Mesothelial cell of epicardium (in vitro differentiated cells): ENCODE measurements at places on chromosomes 12 and 14.

- peak within 1 kb of the TSS; percentile 98 for H3K27ac ChIP-seq
- peak within 1 kb of the TSS; percentile 96 for H3K4me3 ChIP-seq
Observed at GRCh38 chr14:74712499-74713394, at the start of the genes AREL1 and FCF1. TSS of gene AREL1 (minus strand) at chr14:74713080. CDS start at chr14:74685615, 27,465 bp downstream. TSS of gene FCF1 (plus strand) at chr14:74713144. CDS start at chr14:74713198, 54 bp downstream.

GRCh38 chr12:27338473-27338872 lies 5.8 kb downstream of the BMAL2 start:
- peaks cover 31% of the 10 kb centered on the region for H3K27me3 ChIP-seq
- no peak for DNase-seq
- no peaks in the 10 kb centered on the region for H3K36me3 ChIP-seq

GRCh38 chr12:113120670-113121370 lies 14.7 kb downstream of the RASAL1 start:
- DNase-seq, result no peak
- H3K36me3 ChIP-seq, result peaks cover 2% of the 10 kb centered on the region
- H3K4me3 ChIP-seq, result no peak overlapping the region
- H3K27ac ChIP-seq, result no peak overlapping the region
- H3K4me1 ChIP-seq, result no peaks in the 10 kb centered on the region
- H3K27me3 ChIP-seq, result peaks cover 29% of the 10 kb centered on the region

- H3K36me3 ChIP-seq, result no peaks in the 10 kb centered on the region
- no peak for DNase-seq
- no peak overlapping the region for H3K4me3 ChIP-seq
- peak overlapping the region; percentile 60 for H3K27ac ChIP-seq
Observed at GRCh38 chr12:75710361-75711069, 199.1 kb upstream of the KRR1 start.

DNA sequence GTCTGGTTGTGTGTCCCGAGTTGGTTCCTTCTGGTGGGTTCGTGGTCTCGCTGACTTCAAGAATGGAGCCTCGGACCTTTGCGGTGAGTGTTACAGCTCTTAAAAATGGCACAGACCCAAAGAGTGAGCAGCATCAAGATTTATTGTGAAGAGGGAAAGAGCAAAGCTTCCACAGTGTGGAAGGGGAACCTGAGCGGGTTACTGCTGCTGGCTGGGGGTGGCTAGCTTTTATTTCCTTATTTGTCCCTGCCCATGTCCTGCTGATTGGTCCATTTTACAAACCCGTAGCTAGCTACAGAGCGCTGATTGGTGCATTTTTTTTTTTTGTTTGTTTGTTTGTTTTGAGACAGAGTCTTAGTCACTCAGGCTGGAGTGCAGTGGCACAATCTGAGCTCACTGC lies 29.3 kb downstream of the FGF6 start:
- no peak overlapping the region for H3K27ac ChIP-seq
- H3K4me3 ChIP-seq, result no peak overlapping the region
- peaks cover 47% of the 10 kb centered on the region for H3K27me3 ChIP-seq
- H3K4me1 ChIP-seq, result peaks cover 12% of the 10 kb centered on the region

- peaks cover 65% of the 10 kb centered on the region for H3K27me3 ChIP-seq
- peak overlapping the region; percentile 88 for H3K27ac ChIP-seq
- peak overlapping the region; percentile 32 for H3K4me3 ChIP-seq
- peaks cover 47% of the 10 kb centered on the region for H3K4me1 ChIP-seq
- peak; percentile 74 for DNase-seq
Observed at GRCh38 chr12:1576410-1577241, 17.8 kb downstream of the FBXL14 start.

DNA sequence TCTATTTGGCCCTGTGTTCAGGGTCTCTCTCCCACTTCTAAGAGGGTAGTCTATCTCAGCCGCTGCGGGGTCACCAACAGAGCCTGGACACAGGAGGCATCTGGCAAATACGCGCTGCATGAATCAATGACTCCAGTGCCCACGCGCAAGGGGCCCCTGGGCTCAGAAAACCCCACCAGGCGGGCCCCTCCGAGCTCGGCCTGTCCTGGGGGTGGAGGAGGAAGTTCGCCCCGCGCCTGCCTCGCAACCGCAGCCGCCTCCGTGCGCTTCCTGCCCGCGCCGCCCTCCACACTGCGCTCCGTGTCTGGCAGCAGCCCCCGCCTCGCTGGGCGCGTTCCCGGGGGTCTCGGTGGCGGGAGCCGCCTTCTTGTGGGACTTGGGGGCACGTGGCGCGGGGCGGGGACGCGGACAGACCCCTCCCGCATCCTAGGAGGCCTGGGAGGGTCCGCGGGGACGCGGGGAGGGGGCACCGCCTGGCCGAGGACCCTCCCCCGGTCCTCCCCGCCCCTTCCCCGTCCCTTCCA lies 811 bp upstream of the FBRSL1 start:
- H3K36me3 ChIP-seq, result no peaks in the 10 kb centered on the region
- H3K27me3 ChIP-seq, result peaks cover 45% of the 10 kb centered on the region
- H3K27ac ChIP-seq, result no peak overlapping the region
- H3K4me1 ChIP-seq, result peaks cover 35% of the 10 kb centered on the region

GRCh38 chr14:63186453-63186852 lies 17.8 kb upstream of the RHOJ start:
- peaks cover 1% of the 10 kb centered on the region for H3K4me1 ChIP-seq
- H3K27ac ChIP-seq, result no peak overlapping the region
- no peaks in the 10 kb centered on the region for H3K27me3 ChIP-seq
- no peak overlapping the region for H3K4me3 ChIP-seq

DNA sequence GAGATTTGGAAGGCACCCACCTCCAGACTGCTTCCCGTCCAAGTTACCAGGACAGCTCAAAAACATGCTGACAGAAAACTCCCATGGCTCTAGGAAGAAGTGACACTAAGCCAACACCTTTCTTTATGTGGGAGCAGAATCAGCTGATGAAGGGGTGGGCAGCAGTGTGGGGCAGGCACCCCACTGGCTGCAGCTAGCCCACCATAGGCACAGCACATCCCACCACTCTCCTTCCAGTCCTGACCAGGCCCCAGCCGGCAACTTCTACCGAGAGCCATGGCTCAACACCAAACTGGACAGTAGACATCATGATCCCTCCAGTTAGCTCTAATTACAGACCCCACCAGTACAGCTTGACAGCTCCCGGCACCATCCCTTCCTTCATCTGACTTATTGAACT lies 45.0 kb downstream of the SH2B3 start:
- no peak overlapping the region for H3K4me3 ChIP-seq
- H3K27ac ChIP-seq, result no peak overlapping the region

GRCh38 chr14:90344331-90345238 lies 12.8 kb upstream of the NRDE2 start:
- no peak overlapping the region for H3K27ac ChIP-seq
- no peaks in the 10 kb centered on the region for H3K4me1 ChIP-seq
- H3K27me3 ChIP-seq, result no peaks in the 10 kb centered on the region
- DNase-seq, result no peak
- no peaks in the 10 kb centered on the region for H3K36me3 ChIP-seq
- H3K4me3 ChIP-seq, result no peak overlapping the region

GRCh38 chr14:36852981-36853691 lies 191.5 kb downstream of the PAX9 start:
- no peaks in the 10 kb centered on the region for H3K36me3 ChIP-seq
- H3K4me1 ChIP-seq, result no peaks in the 10 kb centered on the region
- no peak for DNase-seq

- peak overlapping the region; percentile 79 for H3K4me3 ChIP-seq
- H3K27me3 ChIP-seq, result no peaks in the 10 kb centered on the region
- DNase-seq, result peak; percentile 52
- no peaks in the 10 kb centered on the region for H3K36me3 ChIP-seq
- peak overlapping the region; percentile 91 for H3K27ac ChIP-seq
Observed at GRCh38 chr12:9064201-9064814, 51.4 kb downstream of the A2M start.

- no peak for DNase-seq
- no peak overlapping the region for H3K27ac ChIP-seq
- no peaks in the 10 kb centered on the region for H3K4me1 ChIP-seq
- H3K27me3 ChIP-seq, result no peaks in the 10 kb centered on the region
Observed at GRCh38 chr14:93925374-93925895, 1.7 kb upstream of the FAM181A start.

- peaks cover 26% of the 10 kb centered on the region for H3K4me1 ChIP-seq
- peak overlapping the region; percentile 1 for H3K4me3 ChIP-seq
- DNase-seq, result no peak
Observed at GRCh38 chr14:95265106-95266094, 54.3 kb downstream of the CLMN start.

GRCh38 chr14:85079842-85080730 lies 449.9 kb upstream of the FLRT2 start:
- H3K4me1 ChIP-seq, result peaks cover 2% of the 10 kb centered on the region
- H3K27ac ChIP-seq, result no peak overlapping the region
- no peak for DNase-seq
- no peak overlapping the region for H3K4me3 ChIP-seq

DNA sequence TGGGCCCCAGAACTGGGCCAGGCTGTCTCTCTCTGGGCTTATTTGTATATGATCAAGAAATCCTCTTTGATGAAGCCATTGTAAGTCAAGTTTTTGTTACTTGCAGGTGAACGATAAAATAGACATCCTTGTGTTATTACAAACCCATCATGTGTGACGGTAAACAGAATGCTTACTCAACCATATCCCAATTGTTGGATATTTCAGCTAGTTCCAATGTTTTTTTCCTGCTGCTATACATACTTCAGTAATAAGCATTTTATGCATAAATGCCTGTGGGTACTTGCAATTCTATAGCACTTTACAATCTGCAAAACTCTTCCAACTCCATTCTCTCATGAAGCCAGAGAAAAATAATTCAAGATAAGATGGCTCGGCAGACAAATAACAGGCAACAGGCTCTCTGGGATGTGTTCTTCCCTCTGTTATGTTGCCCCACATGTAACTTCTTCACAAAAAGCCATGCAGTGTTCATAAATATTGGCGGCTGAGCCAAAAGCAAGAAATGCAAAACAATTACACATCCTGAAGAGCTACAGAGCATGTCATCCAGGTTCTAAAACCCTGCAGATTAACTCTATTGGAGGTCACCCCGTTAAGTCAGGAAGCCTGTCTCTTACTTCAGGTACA lies 69.5 kb downstream of the CLMN start:
- H3K27ac ChIP-seq, result peak overlapping the region; percentile 49
- H3K27me3 ChIP-seq, result no peaks in the 10 kb centered on the region
- DNase-seq, result no peak
- no peak overlapping the region for H3K4me3 ChIP-seq
- peaks cover 45% of the 10 kb centered on the region for H3K4me1 ChIP-seq

- no peaks in the 10 kb centered on the region for H3K4me1 ChIP-seq
- no peaks in the 10 kb centered on the region for H3K27me3 ChIP-seq
- no peak overlapping the region for H3K4me3 ChIP-seq
Observed at GRCh38 chr12:105116969-105117368, 9.4 kb downstream of the WASHC4 start.

GRCh38 chr14:20652996-20653975 lies 11.8 kb upstream of the OR6S1 start:
- H3K4me1 ChIP-seq, result peaks cover 10% of the 10 kb centered on the region
- no peaks in the 10 kb centered on the region for H3K36me3 ChIP-seq
- peaks cover 84% of the 10 kb centered on the region for H3K27me3 ChIP-seq
- DNase-seq, result no peak
- H3K4me3 ChIP-seq, result peak overlapping the region; percentile 46
- H3K27ac ChIP-seq, result no peak overlapping the region

DNA sequence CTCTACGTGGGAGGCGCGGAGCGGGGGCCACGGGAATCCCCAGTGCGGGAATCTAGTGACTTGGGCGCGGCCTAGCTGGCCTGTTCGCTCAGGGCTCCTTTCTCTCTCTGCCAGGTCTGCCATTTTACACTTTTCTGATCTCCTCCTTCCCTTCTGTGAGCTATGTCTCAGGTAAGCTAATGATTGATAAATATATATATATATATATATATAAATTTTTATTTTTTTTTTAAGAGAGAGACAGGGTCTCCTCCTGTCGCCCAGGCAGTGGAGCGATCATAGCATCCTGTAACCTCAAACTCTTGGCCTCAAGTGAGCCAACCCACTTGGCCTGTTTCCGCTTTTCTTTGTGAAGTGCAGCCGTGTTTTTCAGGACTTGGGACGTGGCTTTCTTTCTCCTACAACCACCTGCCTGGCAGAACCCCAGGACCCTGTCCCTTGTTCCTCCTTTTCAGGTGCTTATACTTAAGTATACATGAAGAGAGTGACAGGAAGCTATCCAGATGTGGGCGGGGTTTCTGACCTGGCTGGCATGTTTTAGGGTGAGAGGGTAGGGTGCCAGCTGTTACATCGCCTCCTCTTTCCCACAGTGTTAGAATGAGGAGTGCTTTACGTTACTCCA lies 547 bp downstream of the ZNF140 start:
- H3K27me3 ChIP-seq, result no peaks in the 10 kb centered on the region
- peaks cover 59% of the 10 kb centered on the region for H3K36me3 ChIP-seq
- no peaks in the 10 kb centered on the region for H3K4me1 ChIP-seq
- no peak overlapping the region for H3K27ac ChIP-seq

DNA sequence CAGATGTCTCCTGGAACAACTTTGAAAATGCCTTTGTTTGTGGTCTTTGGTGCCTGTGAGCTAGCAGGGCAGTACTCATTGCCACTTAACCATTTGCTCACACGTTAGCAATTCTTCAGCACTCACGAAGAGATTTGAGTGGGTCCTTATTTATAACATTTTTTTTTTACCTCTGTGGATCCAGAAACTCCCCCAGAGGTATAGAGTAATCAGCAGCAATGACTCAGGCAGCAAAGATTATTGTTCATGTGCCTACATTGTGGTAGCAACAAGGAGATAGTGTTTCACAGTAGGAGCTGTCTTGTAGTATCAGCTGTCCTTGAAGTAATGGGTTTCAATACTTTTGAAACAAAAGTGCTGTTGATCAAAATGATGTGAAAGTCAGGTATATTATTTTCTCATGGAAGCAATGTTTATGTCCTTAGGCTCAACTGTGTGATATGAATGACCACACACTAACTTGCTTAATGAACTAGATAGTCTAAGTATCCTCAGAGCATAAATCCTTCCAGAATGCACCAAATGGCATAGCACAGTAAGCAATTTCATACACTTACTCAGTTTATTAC lies 304.1 kb downstream of the EGLN3 start:
- H3K4me3 ChIP-seq, result no peak overlapping the region
- peaks cover 19% of the 10 kb centered on the region for H3K4me1 ChIP-seq
- no peak for DNase-seq
- no peaks in the 10 kb centered on the region for H3K36me3 ChIP-seq
- H3K27me3 ChIP-seq, result peaks cover 66% of the 10 kb centered on the region
